Fibroblast of skin of back (primary cell): ENCODE measurements at places on chromosomes 4 and X.

DNA sequence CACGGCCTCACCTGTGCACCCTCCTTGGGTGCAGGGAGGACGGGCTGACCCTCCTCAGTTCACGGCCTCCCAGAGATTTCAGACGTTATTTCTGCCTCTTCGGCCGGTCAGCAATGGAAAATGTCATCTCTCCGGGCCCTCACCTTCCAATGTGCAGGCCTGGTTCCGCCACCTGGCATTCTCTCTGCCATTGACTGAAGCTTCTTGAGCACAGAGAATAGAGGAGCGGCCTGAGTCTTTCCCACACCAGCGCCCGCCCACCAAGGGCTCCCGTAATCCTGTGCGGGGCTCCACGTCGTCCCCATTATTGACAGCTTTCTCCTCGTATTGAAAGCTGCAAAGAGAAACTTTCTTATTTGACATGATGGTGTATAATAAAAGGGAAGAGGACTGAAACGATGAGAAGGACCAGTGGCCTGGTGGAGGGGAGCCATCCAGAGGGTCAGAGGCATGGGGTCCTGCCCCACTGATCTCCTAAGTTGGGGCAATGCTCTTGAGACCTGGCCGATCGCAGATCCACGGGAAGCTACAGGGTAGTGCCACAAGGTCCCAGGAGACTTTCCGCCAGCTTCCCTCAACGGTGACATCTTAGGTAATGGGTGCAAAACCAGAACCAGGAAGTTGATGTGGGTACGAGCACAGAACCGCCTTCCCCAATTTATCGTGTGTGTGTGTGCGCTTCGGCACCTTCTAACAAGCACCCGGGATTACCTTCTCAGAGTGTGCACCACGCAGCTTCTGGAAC is 20.6 kb downstream of the HTRA3 start:
- DNase-seq = no peak

GRCh38 chr4:178958725-178959440 is 1516.6 kb upstream of the AGA start:
- DNase-seq = no peak

DNA sequence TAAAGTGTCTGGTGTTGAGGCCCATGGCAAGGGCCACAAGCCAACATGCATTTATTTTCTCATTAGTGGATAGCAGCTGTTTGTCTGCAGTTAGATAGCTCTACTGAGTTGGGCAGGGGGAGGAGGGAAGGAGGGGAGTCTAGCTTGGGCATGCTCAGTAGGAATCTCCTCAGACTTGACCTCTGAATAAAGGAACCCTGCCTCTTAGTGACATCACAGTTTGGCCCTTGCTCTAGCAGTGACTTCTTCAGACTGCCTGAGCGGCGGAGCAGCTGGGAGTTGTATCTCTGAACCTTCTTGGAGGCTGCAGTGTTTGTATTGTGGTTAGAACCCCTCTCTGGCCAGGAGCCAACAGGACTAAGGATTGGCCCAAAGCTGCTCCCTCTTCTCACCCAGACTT is 57.4 kb downstream of the BCORL1 start:
- DNase-seq = no peak

GRCh38 chrX:24877854-24878650 is 137.7 kb downstream of the ARX start:
- DNase-seq = no peak

- peak; percentile 0 for DNase-seq
Measured at GRCh38 chrX:69493766-69494165, 10.4 kb upstream of the NALF2 start.

DNA sequence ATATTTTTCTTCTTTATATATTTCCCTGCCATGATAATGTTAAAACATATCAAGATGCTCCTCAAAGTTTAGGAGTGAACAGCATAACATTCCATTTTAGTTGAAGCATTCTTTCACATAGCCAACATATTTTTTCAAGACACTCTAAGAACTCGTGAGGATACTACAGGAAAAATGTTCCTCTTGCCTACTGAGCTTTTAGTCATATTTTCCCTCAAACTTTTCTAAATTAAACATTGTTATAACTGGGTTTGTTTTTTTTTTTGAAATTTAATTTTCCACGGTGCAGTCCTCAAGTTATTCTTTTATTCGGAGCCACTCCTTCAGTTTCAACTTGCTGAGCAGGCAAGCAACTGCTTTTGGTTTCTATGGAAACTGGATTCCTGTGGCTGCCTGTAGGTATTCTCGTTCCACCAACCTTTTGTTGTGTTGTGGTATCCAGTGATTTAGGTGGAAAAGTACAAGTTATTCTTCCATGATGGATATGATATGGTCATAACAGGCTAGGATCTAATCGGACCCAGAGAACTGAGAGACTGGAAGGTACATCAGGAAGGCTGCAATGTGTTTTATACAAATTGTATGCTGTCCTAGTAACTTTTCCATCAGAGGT is 248.0 kb downstream of the TRIML1 start:
- peak; percentile 73 for DNase-seq

GRCh38 chr4:127012549-127012948 is 620.2 kb upstream of the INTU start:
- peak; percentile 76 for DNase-seq

DNA sequence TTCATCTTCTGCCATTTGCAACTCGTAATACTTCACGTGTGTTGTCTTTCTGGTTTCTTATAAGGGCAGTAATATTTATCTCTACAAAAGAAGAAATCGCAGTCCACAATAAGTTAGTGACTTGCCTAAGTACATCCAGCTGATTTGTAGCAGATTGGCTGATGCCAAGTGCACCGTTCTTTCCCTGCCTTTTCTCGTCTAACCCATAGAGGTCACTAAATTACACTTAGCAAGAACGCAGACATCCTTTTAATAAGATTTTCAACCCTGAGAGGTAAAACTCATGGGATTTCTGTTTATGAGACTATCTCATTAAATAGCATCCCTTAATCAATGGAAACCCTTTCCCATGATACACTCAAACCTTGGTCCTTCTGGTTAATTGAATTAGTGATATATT is 408.6 kb upstream of the ACTRT1 start:
- DNase-seq = no peak

DNA sequence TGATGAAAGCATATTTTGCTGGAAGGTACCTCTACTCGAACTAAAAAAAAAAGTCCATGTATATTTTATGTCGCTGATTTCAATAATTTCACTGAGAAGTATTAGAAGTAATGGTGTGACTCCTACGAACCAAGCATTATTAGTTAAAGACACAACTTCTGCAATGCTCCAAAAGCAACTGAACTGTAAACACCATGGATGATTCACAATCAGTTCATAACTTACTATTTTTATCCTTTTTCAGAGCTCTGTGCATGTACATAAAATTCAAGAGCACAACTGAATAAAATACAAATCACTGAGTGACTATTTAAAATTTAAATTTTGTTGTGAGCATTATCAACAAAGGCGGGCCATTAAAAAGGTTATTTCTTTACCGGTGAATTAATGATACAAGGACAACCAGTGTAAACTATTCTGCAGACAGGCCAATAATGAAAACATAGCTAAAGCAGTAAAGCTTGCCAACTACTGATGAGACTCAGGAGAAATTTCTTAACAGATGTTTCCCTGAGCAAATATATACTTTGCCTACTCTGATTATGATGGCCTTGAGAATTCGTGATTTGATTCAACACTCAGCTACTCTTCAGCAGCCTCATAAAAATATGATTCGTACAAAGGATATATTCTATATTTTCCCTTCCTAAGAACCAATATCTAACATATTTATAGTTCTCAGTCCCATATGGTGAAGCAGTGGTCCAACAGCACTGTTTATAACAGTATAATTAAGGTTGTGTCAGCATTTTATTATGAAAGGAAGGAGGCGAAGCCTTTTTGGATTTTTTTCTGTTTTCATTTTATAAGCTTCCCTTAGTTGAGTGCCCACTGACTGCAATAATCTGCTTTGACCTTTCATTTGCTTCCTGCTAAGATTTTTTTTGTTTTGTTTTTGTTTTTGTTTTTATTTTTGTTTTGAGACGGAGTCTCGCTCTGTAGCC is 62.8 kb upstream of the NEIL3 start:
- DNase-seq = peak; percentile 39

DNA sequence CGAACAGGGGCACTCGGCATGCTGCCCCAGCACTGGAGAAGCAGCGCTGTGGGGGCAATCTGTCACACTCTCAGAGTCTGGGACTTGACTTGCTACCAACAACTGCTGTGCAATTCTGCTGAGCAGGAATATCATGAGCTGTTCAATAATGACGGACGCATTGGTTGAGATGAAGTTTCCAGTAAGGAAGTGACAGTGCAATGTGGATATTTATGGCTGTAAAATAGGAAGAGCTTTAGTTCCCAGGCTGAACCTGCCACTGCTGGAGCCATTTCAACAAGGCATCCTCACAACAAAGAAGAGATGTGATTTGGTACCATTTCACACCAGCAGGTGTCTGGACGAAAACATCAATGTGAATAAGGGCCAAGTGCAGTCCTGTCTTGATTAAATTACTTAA is 24.2 kb downstream of the CHST7 start:
- DNase-seq = no peak

- peak; percentile 77 for DNase-seq
Measured at GRCh38 chr4:176778063-176778462, 14.7 kb downstream of the VEGFC start.

- no peak for DNase-seq
Measured at GRCh38 chrX:38458071-38458470, 103.3 kb upstream of the TSPAN7 start.

DNA sequence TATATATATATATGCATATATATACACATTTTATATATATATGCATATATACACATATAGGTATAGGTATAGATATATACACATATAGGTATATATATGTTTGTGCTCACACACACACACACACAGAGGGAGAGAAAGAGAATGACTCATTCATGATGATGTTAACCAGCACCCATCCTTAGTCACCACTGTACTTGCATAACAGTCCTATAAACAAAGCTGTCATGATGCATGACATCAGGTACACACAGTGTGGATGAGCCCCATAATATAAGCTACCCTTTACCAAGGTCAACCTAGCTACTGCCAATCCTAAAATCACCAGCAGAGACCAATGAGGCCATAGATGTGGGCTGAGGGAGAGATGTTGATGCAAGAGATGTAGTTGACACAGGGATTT is 1408.0 kb downstream of the RAPGEF2 start:
- peak; percentile 23 for DNase-seq

DNA sequence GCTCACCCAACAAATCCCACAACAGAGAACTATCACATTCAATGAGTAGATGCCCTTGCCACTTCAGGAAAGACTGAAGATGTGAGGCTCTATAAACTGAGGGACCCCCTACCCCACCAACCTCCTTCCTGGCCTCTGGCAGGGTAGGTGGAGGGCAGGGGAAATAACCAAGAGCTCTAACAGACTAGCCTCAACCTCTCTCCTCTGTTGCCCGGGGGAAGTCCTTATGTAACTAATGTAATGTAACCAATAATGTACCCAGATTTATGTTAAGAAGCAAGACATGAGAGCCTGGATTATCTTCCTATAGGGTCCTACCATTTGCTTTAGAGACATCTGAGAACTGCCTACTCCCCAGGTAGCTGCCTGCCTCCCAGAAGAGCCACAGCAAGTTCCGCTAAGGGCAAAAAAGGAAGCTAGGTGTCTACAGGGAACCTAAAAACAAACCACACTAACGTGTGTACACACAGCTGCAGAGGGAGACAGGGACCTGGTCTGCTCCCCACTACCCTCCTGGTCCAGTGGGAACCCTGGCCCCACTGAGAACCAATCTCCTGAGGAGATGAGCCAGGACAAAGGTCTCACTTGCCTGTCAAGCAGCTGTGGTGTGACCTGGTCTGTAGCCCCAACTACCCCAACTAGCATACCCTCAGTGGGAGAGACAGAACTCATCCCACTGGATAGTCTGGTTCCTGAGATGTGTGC is 17.7 kb downstream of the OTUD5 start:
- DNase-seq = no peak

- no peak for DNase-seq
Measured at GRCh38 chr4:68250151-68250930, 4.8 kb upstream of the TMPRSS11B start.

DNA sequence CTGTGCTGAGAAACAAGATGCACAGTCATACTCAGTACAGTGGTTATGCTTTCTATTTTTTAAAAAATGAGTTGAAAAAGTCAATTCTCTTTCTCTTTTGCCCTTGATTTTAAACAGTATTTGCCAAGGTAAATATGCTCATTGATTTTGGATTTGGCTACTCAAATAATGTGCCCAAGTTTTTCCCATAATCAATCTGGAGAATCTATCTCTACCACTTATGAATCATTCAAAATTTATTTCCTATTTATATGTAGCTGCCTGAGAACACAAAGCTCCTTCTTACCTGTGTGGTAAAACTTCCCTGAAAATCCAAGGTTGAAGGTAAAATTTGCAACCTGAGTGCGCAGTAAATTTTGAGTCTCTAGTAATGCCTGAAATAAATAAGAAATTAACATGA is 136.5 kb downstream of the NDST4 start:
- DNase-seq = no peak

GRCh38 chrX:20529301-20529700 is 262.6 kb upstream of the RPS6KA3 start:
- DNase-seq = no peak

GRCh38 chrX:38800981-38801845 is at the start of gene MID1IP1:
Gene MID1IP1, plus strand, starts transcription at chrX:38801459. Its CDS starts 3,488 bp downstream, at chrX:38804947.
- peak; percentile 92 for DNase-seq

DNA sequence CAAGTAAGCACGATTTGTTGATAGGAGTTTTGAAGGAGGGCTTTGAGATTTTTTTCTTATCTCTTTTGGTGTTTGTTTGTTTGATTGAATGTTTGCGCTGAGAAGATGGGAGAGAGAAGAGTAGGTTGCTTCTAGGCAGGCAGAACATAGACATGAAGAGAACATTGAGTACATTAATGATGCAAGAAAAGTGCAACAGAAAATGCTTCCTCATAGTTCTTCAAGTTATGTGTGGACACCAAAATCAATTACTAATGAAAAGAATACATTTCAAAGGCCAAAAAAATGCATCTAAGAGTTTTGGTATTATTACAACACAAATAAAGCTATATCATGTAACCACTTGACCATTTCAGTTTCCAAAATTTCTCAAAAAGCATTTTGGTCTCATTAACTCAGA is 191.0 kb upstream of the PPARGC1A start:
- DNase-seq = no peak

DNA sequence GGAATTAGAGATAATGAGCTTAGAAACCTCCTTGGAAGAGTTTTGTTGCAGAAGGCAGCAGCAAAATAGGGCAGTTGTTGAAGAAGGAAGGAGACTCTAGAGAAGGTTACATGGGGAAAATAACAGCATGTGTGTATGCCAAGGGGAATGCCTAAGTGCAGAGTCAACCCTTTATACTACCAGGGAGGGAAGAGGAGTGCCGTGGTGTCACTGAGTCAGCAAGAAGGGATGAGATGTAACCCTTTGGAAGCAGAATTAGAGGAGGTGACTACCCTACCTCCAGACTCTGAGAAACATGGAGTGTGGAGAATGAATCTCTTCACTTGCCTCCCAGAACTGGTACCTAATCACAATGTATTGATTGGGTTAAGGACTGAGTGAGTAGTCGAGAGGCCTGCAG is 6.7 kb upstream of the GABRE start:
- DNase-seq = peak; percentile 81

- DNase-seq = no peak
Measured at GRCh38 chr4:46856333-46856732, 52.7 kb downstream of the COX7B2 start.

DNA sequence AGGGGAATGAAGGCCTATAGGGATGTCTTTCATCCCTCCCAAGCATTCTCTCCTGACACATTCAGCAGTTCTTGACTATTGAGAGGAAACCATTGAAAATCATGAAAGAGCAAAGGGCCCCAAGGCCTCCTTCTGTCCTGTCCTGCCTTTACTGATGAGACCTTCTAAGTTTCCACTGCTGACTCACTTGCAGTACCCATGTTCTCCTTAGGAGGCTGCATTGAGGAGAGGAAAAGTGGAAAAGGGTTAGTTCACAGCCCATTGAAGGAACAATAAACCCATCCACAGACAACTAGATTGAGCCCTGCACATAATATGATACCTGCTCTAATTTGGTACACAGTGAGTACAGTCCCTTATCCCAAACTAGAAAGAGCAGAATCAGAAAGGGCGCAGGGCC is 115.1 kb upstream of the PNPLA4 start:
- peak; percentile 0 for DNase-seq
